ENCODE measurements at places on chromosomes 3 and 15.

- no peak for DNase-seq
Observed at GRCh38 chr3:190059242-190059590, 61.5 kb downstream of the P3H2 start.

GRCh38 chr3:118001380-118001779 is 1033.3 kb downstream of the IGSF11 start:
- no peak for DNase-seq

DNA sequence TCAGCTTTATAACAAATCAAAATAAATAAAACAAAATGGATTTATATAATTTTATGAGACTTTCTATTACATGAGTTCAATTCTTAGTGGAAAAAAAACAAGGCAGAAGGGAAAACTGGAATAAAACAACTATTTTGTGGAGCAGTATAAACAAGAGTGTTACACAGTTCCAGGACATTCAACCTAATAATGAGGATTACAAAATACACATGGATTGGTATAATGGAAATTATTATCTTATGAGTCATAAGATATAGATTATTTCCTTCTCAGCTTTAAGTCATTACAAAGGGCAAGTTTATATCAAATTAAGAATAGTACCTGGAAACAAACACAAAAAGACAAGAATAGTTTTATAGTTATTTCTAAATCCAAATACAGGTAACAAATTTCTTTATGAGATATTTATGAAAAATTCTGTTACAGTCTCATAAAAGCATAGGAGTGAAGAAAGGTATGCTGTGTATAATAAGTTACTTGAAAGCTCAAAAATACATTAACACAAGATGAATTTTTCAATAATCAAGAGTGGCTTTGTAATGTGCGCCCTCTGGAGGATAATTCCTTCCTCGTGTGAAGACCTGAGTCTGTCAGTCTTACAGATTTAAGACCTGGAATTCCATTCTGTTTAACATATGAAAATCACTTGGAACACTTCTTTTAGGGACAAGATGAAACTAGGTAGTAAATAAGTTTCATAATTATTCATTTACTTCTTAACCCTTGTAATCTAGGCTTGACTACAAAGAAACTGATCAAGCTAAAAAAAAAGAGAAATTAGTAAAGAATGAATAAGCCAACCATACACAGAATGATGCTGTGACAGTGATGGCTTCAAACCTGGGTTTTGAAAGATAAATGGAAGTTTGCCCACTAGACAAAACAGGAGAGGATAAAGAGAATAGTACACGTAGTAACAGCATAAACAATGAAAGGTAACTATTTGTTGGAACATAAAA is 9.5 kb downstream of the COPS2 start:
- DNase-seq, result no peak

- DNase-seq, result no peak
Observed at GRCh38 chr15:57298204-57298603, 78.1 kb upstream of the CGNL1 start.

DNA sequence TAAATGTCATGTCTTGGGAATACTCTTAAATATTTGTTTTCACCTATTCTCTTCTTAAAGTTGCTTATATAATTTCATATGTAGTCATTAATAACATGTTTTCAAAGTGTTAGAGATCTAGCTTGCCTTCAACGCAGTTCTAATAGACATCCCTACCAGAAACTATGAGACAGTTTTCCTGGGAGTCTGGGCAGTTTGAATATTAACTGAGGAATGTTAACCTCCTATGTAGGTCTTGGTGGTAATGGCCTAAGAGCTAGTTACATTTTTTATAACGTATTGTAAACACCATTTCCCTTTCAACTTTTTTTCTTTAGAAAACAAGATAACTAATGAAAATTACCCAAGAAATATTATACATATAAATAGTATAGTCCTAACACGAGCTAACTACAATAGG is 328.2 kb downstream of the TIGIT start:
- DNase-seq, result no peak

GRCh38 chr3:146517684-146518435 is 26.5 kb downstream of the PLSCR1 start:
- no peak for DNase-seq

- DNase-seq, result no peak
Observed at GRCh38 chr3:45306406-45307008, 80.4 kb upstream of the TMEM158 start.

DNA sequence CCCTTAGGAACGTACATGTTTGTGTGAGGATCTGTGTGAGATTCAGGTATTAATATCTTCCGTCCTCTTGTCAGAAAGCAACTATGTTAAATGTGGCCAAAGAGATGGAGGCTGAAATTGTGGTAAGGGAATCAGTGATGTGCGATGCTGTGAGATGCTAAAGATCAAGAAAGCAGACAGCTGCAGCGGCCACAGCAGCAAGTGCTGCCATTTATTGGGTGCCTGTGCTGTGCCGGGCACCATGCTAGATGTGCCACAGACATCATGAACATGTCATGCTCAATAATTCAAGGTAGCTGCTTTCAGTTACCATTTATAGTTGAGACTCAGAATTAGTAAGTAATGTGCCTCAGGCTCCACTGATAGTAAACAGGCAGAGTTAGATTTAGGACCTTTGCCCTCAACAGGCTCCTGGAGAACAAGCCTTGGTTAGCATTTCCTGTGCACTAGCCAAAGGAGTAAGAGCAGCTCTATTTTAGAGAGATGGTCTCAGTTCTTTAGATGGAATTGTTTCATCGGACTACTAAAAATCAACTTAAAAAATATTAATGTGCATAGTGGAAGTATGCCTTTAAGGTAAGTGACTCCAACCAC is 24.9 kb downstream of the LARS2 start:
- no peak for DNase-seq

GRCh38 chr15:81308260-81308659 is 15.7 kb downstream of the STARD5 start:
- no peak for DNase-seq

DNA sequence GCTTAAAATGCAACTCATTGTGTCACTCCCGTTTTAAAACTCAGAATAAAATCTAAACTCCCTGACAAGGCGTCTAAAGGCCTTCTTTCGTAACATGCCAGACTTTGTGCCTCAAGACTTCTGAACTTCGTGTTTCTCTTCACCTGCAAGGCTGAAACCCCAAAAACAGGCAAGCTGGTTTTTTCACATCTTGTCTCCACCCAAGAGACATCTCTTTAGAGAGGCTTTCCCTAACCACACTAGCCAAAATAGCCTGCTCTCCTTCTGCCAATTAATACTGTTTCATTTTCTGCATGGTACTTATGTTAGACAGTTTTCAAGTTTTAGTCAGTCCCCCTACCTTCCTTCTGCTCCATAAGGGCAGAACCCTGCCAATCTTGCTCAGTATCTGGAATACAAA is 41.6 kb downstream of the RAF1 start:
- no peak for DNase-seq

DNA sequence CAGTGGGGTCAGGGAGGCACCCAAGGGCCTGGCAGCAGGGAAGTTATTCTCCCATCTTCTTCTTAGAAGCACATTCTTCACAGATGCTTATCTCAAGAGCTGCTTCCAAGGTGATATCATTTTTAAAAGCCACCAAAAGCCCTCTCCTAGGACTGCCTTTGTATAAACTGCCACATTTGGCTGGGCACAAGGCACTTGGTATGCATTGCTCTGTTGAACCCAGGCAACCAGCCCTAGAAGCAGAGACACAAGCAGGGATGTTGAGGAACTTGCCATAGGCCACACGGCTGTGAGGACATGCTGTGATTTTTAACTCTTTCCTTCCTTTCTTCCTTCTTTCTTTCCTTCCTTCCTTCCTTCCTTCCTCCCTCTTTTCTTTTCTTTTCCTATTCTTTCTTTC is 7.4 kb upstream of the SLC6A1 start:
- DNase-seq, result no peak

DNA sequence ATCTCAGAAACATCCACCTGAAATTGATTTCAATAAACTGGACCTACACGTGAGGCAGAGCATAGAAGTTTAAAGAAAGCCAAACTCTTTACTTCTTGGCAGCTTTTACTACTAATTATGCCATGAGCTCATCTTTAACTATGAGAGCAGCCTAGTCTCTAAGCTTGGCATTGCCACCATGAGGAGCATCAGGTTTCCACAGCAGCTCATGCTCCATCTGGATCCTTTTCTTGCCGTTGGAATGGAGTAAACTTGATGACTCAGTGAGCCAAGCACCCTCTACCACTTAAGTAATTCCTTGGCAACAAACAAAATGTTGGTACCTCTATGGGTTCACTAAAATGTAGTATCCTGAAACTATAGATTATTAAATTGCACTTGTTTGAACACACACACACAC is 583.2 kb downstream of the EPHA3 start:
- DNase-seq, result no peak

- no peak for DNase-seq
Observed at GRCh38 chr3:4957978-4958377, 21.3 kb upstream of the BHLHE40 start.

DNA sequence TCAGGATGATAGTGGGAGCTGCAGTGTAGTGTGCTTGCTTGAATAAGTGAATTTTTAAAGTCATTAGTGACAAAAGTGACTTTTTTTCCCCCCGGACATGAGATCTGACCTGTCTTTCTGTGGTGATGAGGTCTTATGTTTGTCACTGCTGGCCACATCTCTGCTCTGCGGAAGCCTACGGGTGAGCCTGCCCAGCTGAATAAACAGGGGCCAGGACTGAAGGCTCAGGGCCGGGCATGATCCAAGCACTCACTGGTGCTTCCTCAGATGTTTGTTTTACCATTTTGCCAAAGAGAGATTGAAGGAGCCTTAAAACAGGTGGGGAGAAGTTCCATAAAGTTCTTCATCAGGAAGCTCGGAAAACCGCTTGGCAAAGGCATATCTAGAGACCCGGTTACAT is 35.0 kb downstream of the RPL39L start:
- DNase-seq, result no peak

DNA sequence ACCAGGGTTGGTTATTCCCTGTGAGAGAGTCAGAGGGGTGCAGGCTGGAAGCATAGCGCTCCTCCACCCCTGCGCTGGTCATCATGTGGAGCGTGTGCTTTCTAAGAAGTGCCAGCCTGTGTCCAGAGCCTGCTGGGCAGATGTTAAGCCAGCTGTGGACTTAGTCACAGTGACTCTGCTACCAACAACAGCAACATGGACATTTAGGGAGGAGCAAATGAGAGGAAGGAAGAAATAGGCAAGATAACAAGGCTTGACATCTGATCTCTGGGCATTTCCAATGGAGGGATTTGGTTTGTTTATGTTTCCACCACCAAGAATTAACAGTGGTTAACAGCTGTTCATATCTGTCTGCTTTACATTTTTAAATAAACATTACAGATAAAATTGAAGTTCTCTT is 36.4 kb upstream of the MYZAP start:
- no peak for DNase-seq

GRCh38 chr3:142366434-142366833 is 81.4 kb downstream of the XRN1 start:
- DNase-seq, result no peak

GRCh38 chr3:151226825-151227224 is 23.8 kb upstream of the GPR171 start:
- no peak for DNase-seq

DNA sequence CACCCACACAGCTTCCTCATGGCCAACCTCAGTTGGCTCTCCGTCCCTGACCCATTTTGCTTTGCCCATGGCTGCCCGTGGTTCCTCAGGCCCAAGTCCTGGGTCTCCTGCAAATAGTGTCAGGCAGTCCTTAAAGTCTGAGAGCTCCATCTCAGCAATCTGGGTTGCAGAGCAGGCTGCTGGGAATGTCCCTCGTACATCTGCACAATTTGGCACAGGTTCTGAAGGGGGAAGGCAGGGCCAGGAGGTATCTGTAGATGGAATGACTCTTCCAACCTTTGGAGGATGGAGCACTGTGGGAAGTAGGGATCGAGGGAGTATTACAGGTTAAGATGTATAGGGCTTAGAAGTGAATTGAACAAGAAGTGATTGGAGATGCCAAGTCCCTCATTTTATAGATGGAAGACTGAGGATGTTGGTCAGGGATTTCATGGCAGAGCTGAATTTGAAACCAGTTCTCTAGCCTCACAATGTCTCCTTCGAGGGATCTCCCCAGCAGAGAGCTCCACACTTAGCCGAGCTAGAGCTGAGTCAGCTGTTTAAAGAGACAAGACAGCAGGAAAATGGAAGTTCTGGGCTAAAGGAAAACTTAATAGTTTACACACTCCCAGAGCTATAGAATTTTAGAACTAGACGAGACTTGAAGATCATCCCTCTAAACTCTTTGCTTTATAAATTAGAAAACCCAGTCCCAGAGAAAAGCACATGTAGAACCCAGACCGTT is 9.2 kb downstream of the CKMT1A start:
- DNase-seq, result no peak

GRCh38 chr3:35946121-35946853 is 307.0 kb downstream of the ARPP21 start:
- DNase-seq, result no peak

- DNase-seq, result no peak
Observed at GRCh38 chr15:88467935-88468528, 524 bp downstream of the MRPS11 start.

GRCh38 chr15:87680208-87680607 is 576.3 kb downstream of the NTRK3 start:
- DNase-seq, result no peak

- DNase-seq, result no peak
Observed at GRCh38 chr3:170429050-170429449, 10.4 kb downstream of the CLDN11 start.

- no peak for DNase-seq
Observed at GRCh38 chr3:179541596-179541995, 21.1 kb upstream of the ACTL6A start.

- DNase-seq, result no peak
Observed at GRCh38 chr15:95799286-95800200, 531.0 kb upstream of the NR2F2 start.

- DNase-seq, result no peak
Observed at GRCh38 chr3:105755121-105755886, 113.5 kb downstream of the CBLB start.

- DNase-seq, result no peak
Observed at GRCh38 chr15:101010781-101011180, 91.6 kb downstream of the LRRK1 start.

GRCh38 chr3:194843556-194843955 is 157.9 kb downstream of the FAM43A start:
- no peak for DNase-seq

GRCh38 chr3:126439346-126439967 is 36.2 kb downstream of the ZXDC start:
- DNase-seq, result no peak

GRCh38 chr15:64942356-64942755 is 30.7 kb downstream of the ANKDD1A start:
- DNase-seq, result no peak
